ENCODE measurements at places on chromosomes 2 and 18. TPM values are rescaled to one million over a fixed set of nuclear protein-coding genes. Genes with fewer than 3 reads are reported as not detected.

Gene MRO
- total RNA-seq, result 0.03 TPM

Gene SFT2D3
- total RNA-seq, result 10.0 TPM

Gene TRIB2
- 67.9 TPM for total RNA-seq

Gene INHA
- 0.65 TPM for total RNA-seq

Gene GREB1
- total RNA-seq, result 0.38 TPM

Gene NFE2L2
- 40.2 TPM for total RNA-seq

Gene MFF
- total RNA-seq, result 108 TPM

Gene BABAM2
- total RNA-seq, result 37.3 TPM

Gene TYMS
- total RNA-seq, result 83.7 TPM

Gene ASB18
- 0.04 TPM for total RNA-seq

Gene TNFAIP6
- total RNA-seq, result 0.18 TPM

Gene ERICH2
- 0.68 TPM for total RNA-seq

Gene GPR39
- not detected for total RNA-seq

Data from SJCRH30 (cell line).